ENCODE measurements at places on chromosomes 7 and 10. TPM values are rescaled to one million over a fixed set of nuclear protein-coding genes. Genes with fewer than 3 reads are reported as not detected.

DNA sequence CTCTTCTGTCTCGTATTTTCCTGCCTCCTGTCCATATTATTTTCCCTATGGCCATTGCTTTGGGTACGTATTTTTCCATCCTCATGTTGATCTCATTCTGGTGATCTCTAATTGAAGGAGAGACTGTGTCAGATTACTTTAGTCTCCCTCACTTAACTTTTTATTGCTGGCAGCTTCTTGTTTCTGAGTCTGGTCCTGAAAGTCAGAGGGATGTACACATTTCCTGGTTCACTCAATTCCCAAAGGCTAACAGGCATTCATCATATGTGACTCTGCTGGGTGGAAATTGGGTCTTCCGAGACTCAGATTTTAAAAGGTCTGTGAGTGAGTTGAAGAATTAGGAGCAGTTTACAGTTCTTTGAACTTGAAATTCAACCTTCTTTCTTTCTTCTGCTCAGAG, 10.9 kb downstream of the UMAD1 start:
- H3K36me3 ChIP-seq = no peaks in the 10 kb centered on the region
- H3K4me1 ChIP-seq = no peaks in the 10 kb centered on the region
- no peaks in the 10 kb centered on the region for H3K27me3 ChIP-seq
- H3K27ac ChIP-seq = no peak overlapping the region
- no peak overlapping the region for H3K4me3 ChIP-seq
- DNase-seq = no peak

- H3K4me3 ChIP-seq = peak overlapping the region; percentile 39
- H3K36me3 ChIP-seq = no peaks in the 10 kb centered on the region
- DNase-seq = no peak
- H3K27me3 ChIP-seq = no peaks in the 10 kb centered on the region
- no peak overlapping the region for H3K27ac ChIP-seq
- peaks cover 27% of the 10 kb centered on the region for H3K4me1 ChIP-seq
Measured at GRCh38 chr7:100171087-100171681, 2.8 kb upstream of the GAL3ST4 start.

DNA sequence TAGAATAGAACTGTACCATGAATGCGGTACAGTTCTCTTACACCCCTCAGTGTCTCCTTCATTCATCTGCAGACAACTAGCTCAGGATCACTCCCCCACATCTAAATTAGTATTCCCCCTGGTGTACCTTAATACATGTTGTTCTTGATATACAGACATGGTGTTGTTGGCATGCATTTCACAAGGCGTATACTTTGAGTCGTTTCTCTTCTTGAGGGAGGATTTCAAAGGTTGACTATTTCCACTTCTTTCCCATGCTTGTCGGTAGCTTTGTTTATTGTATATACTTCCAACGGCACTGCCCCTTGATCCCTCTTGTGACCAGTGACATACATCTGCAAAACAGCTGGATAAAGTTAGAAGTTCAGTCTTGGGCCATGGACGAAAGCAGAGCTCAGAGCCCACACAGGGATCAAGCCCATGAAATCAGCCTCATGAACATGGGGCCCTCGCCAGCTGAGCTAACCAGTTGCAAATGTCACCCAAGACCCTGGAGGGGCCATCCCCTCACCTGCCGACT, 8.6 kb downstream of the CPA4 start:
- no peaks in the 10 kb centered on the region for H3K36me3 ChIP-seq
- DNase-seq = no peak
- no peak overlapping the region for H3K27ac ChIP-seq
- H3K4me3 ChIP-seq = no peak overlapping the region
- no peaks in the 10 kb centered on the region for H3K27me3 ChIP-seq
- no peaks in the 10 kb centered on the region for H3K4me1 ChIP-seq

DNA sequence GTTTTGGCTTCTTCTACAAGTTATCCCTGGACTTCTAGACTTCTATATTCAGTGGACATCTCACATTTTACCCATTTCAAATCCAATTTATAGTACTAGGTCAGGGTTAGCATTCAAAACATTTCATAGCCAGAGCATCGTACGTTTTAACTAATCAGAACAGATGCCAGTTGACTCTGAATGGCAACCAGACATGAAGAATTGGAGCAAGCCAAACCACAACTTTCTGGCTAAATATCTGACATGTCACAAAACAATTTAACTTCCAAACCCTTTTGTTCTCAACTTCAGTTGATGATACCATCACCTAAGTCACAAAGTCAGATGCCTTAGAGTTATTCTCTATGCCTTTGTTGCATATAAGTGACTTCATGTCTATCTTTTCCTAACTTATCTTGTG, 1105.7 kb downstream of the XPNPEP1 start:
- no peak overlapping the region for H3K4me3 ChIP-seq
- no peaks in the 10 kb centered on the region for H3K27me3 ChIP-seq
- H3K36me3 ChIP-seq = no peaks in the 10 kb centered on the region
- H3K4me1 ChIP-seq = no peaks in the 10 kb centered on the region
- no peak for DNase-seq
- no peak overlapping the region for H3K27ac ChIP-seq

GRCh38 chr7:68200051-68200670, 1203.5 kb downstream of the TYW1 start:
- no peak overlapping the region for H3K4me3 ChIP-seq
- H3K4me1 ChIP-seq = no peaks in the 10 kb centered on the region
- no peaks in the 10 kb centered on the region for H3K36me3 ChIP-seq
- no peaks in the 10 kb centered on the region for H3K27me3 ChIP-seq
- no peak for DNase-seq
- H3K27ac ChIP-seq = no peak overlapping the region

GRCh38 chr10:123574109-123574698, 92.0 kb upstream of the GPR26 start:
- H3K4me3 ChIP-seq = no peak overlapping the region
- H3K4me1 ChIP-seq = no peaks in the 10 kb centered on the region
- no peak overlapping the region for H3K27ac ChIP-seq
- DNase-seq = no peak
- H3K27me3 ChIP-seq = peaks cover 3% of the 10 kb centered on the region
- no peaks in the 10 kb centered on the region for H3K36me3 ChIP-seq

GRCh38 chr7:41711283-41712064, 8.6 kb upstream of the INHBA start:
- H3K36me3 ChIP-seq = no peaks in the 10 kb centered on the region
- no peaks in the 10 kb centered on the region for H3K27me3 ChIP-seq
- H3K27ac ChIP-seq = no peak overlapping the region
- H3K4me1 ChIP-seq = no peaks in the 10 kb centered on the region

DNA sequence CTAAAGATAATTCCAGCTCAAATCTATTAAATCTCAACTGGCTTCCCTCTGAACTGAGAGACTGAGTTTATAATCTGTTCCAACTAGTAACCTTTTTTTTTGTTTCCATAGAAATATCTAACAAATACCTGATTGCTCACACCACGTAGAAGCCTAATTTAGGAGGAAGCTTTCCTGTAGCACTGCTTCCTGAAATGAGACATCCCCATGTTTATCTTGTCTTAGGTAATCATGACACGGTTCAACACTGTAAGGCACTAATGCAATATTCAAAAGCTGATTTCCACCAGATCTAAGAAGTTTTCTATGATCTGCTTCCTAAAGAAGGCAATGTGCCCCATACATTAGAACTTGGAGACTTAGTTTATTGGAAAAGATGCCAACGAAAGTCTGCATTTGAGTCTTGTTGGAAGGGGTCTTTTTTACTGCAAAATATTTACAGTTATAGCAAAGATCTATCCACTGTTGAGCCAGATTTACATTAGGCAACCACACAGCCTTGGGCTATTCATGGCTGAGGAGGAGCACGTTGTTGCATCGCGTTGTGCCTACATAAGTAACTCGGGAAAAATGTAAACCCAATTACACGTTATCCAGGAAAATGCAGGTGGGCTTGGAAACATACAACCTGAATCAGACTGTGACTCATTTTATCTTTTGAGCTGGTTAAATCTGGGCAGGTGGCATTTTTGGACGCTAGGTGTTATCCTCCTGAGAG, 66.3 kb downstream of the VIPR2 start:
- DNase-seq = no peak
- no peaks in the 10 kb centered on the region for H3K4me1 ChIP-seq
- H3K4me3 ChIP-seq = no peak overlapping the region
- H3K36me3 ChIP-seq = no peaks in the 10 kb centered on the region
- H3K27me3 ChIP-seq = no peaks in the 10 kb centered on the region
- H3K27ac ChIP-seq = no peak overlapping the region

GRCh38 chr7:104160375-104160774, 47.4 kb downstream of the ORC5 start:
- no peak overlapping the region for H3K27ac ChIP-seq
- no peak overlapping the region for H3K4me3 ChIP-seq
- peaks cover 50% of the 10 kb centered on the region for H3K36me3 ChIP-seq

DNA sequence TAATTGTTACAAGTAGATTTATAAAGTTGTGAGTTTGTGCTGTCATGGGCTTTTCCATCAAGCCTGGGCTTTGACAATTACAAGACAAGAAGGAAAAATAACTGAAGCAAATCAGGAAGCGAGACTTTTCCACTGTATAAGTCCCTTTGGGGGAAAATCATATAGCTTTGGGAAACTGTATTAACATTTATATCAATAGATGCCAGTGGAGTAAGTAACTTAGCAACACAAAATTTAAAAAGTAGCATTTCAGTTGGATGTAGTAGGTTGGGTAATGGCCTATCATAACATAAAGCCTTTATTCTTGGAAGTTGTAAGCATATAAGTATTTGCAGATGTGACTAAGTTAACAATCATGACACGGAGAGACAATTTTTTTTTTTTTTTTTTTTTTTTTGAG, 931.1 kb downstream of the CNTNAP2 start:
- no peaks in the 10 kb centered on the region for H3K27me3 ChIP-seq
- no peak overlapping the region for H3K27ac ChIP-seq
- no peak for DNase-seq

DNA sequence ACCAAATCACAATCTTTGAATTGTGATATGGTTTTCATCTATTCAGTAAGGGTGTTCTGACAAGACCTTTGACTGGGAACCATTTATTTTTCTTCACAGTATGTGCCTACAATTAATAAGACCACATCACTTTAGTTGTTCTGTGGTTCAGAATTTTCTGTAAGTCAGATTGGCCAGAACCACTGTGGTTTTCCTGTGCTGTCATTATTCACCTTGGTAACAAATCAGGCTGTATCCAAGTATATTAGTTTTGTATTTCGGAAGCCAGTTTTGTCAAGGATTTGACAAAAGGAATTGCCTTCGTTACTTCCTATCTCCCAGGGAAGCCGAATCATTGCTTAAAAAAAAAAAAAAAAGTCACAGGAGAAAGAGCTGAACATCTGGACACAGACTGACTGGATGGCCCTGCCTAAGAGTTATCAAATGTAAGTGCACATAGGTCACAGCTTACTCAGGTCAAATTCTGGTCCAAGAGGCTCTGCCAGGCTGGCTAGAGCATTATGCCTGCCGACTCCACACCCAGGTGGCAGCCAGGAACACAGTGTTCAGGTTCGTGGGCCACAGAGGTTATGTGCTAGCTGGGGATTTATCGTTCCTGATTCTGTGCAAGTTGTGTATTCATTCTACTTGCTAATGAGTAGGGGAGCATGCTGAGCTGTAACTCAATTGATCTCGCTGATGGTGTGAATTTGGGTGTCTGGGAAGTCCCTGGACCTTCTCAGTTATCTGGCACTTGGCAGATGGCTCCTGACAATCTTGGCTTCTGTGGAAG, 175.3 kb downstream of the JAZF1 start:
- DNase-seq = no peak
- no peak overlapping the region for H3K27ac ChIP-seq
- H3K36me3 ChIP-seq = no peaks in the 10 kb centered on the region
- H3K4me1 ChIP-seq = peaks cover 12% of the 10 kb centered on the region
- H3K27me3 ChIP-seq = no peaks in the 10 kb centered on the region
- no peak overlapping the region for H3K4me3 ChIP-seq

The OPN1SW gene
- total RNA-seq = not detected

The CH25H gene
- total RNA-seq = 6.4 TPM

The FBXO24 gene
- total RNA-seq = 0.19 TPM

The ZNF775 gene
- 1.6 TPM for total RNA-seq

The TMEM225B gene
- not detected for total RNA-seq
